ENCODE measurements at places on chromosomes 4 and X. TPM values are rescaled to one million over a fixed set of nuclear protein-coding genes. Genes with fewer than 3 reads are reported as not detected.

- H3K36me3 ChIP-seq, result no peaks in the 10 kb centered on the region
- H3K27ac ChIP-seq, result peak overlapping the region; percentile 79
- no peak overlapping the region for H3K4me3 ChIP-seq
- peaks cover 32% of the 10 kb centered on the region for H3K27me3 ChIP-seq
- peaks cover 22% of the 10 kb centered on the region for H3K4me1 ChIP-seq
Measured at GRCh38 chr4:153789741-153790499, 1.0 kb upstream of the SFRP2 start.

- H3K4me1 ChIP-seq, result no peaks in the 10 kb centered on the region
- H3K36me3 ChIP-seq, result no peaks in the 10 kb centered on the region
- H3K27ac ChIP-seq, result no peak overlapping the region
- no peak for DNase-seq
- no peak overlapping the region for H3K4me3 ChIP-seq
Measured at GRCh38 chr4:123419885-123420755, 23.5 kb downstream of the SPRY1 start.

GRCh38 chr4:165118256-165118909 lies 5.7 kb upstream of the TMEM192 start:
- no peak for DNase-seq
- no peaks in the 10 kb centered on the region for H3K4me1 ChIP-seq
- no peak overlapping the region for H3K27ac ChIP-seq

DNA sequence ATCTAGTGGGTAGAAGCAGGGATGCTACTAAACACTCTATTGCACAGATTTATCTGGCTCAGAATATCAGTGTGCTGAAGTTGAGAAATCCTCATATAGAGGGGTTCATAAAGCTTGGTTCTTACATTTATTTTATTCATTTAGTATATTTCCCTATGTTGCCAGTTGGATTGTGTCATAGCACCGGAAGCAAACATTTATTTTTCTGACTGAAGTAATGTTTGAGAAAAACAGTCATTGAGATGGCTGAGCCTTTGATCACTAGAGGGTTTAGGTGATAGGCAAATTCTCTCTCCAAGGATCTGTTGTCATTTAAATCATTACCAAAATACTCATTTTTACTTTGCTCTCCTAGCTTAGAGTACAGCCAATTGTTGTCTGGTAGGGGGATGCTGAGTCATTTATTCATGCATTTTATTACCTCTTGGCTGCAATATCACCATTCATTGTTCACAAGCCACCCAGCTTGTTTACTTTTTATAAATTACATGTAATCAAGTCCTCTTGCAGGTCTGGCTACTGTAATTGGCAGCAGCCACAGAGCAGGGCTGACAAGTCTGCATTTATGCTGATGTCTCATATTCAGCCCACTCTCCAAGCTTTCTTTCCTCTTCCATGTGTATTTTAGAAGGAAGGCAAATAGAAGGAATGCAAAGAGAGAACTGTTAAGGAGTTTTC lies 15.2 kb downstream of the GAB1 start:
- H3K36me3 ChIP-seq, result no peaks in the 10 kb centered on the region
- peaks cover 63% of the 10 kb centered on the region for H3K4me1 ChIP-seq
- H3K27me3 ChIP-seq, result no peaks in the 10 kb centered on the region

- no peak overlapping the region for H3K4me3 ChIP-seq
- no peak for DNase-seq
- H3K27me3 ChIP-seq, result no peaks in the 10 kb centered on the region
- no peak overlapping the region for H3K27ac ChIP-seq
Measured at GRCh38 chr4:144501231-144501780, 144.7 kb upstream of the HHIP start.

GRCh38 chr4:181821039-181822004 lies 421.9 kb upstream of the TENM3 start:
- H3K4me3 ChIP-seq, result no peak overlapping the region
- H3K27ac ChIP-seq, result no peak overlapping the region
- H3K27me3 ChIP-seq, result no peaks in the 10 kb centered on the region
- no peaks in the 10 kb centered on the region for H3K36me3 ChIP-seq
- no peak for DNase-seq
- no peaks in the 10 kb centered on the region for H3K4me1 ChIP-seq

DNA sequence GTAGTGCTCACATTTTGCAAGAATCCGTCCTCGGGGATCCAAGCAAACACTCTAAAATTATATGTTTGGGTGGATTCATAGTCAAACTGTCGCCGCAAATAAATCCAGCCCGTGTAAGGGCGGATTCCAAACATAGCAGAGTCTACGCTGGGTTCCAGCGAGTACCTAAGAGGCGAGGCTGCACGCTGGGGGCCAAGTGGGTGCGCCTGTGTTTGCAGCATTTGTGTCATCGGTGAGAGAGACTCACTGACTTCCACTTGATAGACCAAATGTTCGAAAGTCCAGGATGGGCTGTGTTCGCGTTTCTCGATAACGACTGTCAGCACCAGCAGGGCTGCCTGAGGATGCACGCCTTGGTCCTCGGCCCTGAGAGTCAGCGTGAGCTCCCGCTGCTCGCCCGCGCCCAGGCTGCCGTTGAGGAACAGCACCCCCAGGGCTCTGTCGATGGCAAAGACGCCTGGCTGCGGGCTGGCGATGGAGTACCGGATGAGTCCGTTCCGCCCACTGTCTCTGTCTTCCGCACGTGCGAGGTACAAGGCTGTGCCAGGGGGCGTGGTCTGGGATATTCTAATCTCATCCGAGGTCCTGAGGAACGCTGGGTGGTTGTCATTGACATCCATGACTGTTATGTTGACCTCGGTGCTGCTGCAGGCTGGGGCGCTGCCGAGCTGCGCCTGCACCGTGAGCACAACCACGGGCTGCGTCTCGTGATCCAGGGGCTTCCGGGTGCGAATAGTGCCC lies 158.7 kb downstream of the DCHS2 start:
- no peaks in the 10 kb centered on the region for H3K4me1 ChIP-seq
- no peak for DNase-seq
- no peaks in the 10 kb centered on the region for H3K36me3 ChIP-seq
- peak overlapping the region; percentile 33 for H3K4me3 ChIP-seq
- peaks cover 4% of the 10 kb centered on the region for H3K27me3 ChIP-seq
- H3K27ac ChIP-seq, result no peak overlapping the region

- peak overlapping the region; percentile 39 for H3K4me3 ChIP-seq
- H3K27me3 ChIP-seq, result peaks cover 11% of the 10 kb centered on the region
- H3K27ac ChIP-seq, result no peak overlapping the region
- H3K36me3 ChIP-seq, result no peaks in the 10 kb centered on the region
- H3K4me1 ChIP-seq, result peaks cover 6% of the 10 kb centered on the region
Measured at GRCh38 chr4:61202638-61203435, 2.7 kb downstream of the ADGRL3 start.

- no peak overlapping the region for H3K4me3 ChIP-seq
- H3K36me3 ChIP-seq, result no peaks in the 10 kb centered on the region
- DNase-seq, result no peak
- no peak overlapping the region for H3K27ac ChIP-seq
- H3K27me3 ChIP-seq, result no peaks in the 10 kb centered on the region
Measured at GRCh38 chr4:152065545-152065944, 304.7 kb upstream of the GATB start.

- no peaks in the 10 kb centered on the region for H3K27me3 ChIP-seq
- H3K27ac ChIP-seq, result no peak overlapping the region
- no peak overlapping the region for H3K4me3 ChIP-seq
- H3K36me3 ChIP-seq, result no peaks in the 10 kb centered on the region
Measured at GRCh38 chr4:184420881-184421416, 53.4 kb downstream of the IRF2 start.

DNA sequence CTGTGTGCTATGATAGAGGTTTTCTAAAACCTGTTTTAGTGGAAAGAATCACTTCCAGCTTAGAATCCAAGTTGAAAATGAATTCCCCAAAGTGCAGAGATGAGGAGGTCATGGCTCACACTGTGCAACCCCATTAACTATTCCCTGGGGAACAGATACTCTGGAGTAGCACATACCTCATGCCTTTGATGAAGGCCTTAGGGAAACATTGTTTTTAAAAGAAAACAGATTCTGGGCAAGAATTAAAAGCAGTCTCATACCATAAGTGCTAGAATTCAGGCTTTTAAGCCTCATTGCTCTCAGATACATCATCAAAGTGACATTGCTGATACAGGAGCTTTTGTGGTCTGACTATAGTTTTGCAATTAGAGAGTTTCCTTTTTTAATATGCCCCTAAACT lies 115.1 kb downstream of the NDST4 start:
- no peak overlapping the region for H3K4me3 ChIP-seq
- no peak for DNase-seq
- no peaks in the 10 kb centered on the region for H3K27me3 ChIP-seq
- no peak overlapping the region for H3K27ac ChIP-seq

GRCh38 chr4:125620066-125620860 lies 305.5 kb downstream of the FAT4 start:
- H3K4me1 ChIP-seq, result no peaks in the 10 kb centered on the region
- no peak overlapping the region for H3K4me3 ChIP-seq
- H3K27ac ChIP-seq, result no peak overlapping the region

- no peaks in the 10 kb centered on the region for H3K36me3 ChIP-seq
- no peaks in the 10 kb centered on the region for H3K27me3 ChIP-seq
- no peak for DNase-seq
Measured at GRCh38 chr4:26985873-26986272, 125.2 kb downstream of the STIM2 start.

GRCh38 chrX:71109051-71109450 lies 2.3 kb downstream of the IL2RG start:
- H3K4me3 ChIP-seq, result no peak overlapping the region
- H3K4me1 ChIP-seq, result peaks cover 6% of the 10 kb centered on the region
- DNase-seq, result no peak
- no peaks in the 10 kb centered on the region for H3K36me3 ChIP-seq

GRCh38 chr4:103307453-103308247 lies 109.5 kb upstream of the CENPE start:
- no peak overlapping the region for H3K4me3 ChIP-seq
- H3K36me3 ChIP-seq, result no peaks in the 10 kb centered on the region
- no peak for DNase-seq
- H3K27me3 ChIP-seq, result no peaks in the 10 kb centered on the region

DNA sequence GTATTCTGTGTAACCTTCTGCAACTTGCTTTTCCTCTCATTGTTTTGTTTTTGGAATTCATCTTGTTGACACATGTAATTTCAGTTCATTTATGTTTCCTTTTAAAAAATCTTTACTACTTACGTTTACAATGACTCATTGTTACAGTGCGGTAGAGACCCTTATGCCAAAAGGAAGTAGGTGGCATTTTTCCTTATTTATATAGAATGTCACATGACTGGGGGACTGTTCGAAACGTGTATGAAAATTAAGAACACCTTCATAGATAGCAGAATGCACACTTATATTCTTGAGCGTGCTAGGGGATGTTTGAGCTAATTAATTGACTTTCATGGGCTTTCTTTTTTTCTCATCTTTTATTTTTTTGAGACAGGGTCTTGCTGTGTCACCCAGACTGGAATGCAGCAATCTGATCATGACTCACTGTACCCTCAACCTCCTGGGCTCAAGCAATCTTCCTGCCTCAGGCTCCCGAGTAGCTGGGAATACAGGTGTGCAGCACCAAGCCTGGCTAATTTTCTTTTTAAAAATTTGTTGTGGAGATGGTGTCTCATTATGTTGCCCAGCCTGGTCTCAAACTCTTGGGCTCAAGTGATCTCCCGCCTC lies 7.3 kb downstream of the REPS2 start:
- no peaks in the 10 kb centered on the region for H3K27me3 ChIP-seq
- no peaks in the 10 kb centered on the region for H3K36me3 ChIP-seq
- DNase-seq, result no peak
- no peak overlapping the region for H3K4me3 ChIP-seq
- H3K27ac ChIP-seq, result no peak overlapping the region

GRCh38 chr4:165476214-165477098 lies 97.6 kb downstream of the CPE start:
- H3K27ac ChIP-seq, result peak overlapping the region; percentile 54
- H3K27me3 ChIP-seq, result no peaks in the 10 kb centered on the region
- no peak for DNase-seq
- H3K4me3 ChIP-seq, result no peak overlapping the region

DNA sequence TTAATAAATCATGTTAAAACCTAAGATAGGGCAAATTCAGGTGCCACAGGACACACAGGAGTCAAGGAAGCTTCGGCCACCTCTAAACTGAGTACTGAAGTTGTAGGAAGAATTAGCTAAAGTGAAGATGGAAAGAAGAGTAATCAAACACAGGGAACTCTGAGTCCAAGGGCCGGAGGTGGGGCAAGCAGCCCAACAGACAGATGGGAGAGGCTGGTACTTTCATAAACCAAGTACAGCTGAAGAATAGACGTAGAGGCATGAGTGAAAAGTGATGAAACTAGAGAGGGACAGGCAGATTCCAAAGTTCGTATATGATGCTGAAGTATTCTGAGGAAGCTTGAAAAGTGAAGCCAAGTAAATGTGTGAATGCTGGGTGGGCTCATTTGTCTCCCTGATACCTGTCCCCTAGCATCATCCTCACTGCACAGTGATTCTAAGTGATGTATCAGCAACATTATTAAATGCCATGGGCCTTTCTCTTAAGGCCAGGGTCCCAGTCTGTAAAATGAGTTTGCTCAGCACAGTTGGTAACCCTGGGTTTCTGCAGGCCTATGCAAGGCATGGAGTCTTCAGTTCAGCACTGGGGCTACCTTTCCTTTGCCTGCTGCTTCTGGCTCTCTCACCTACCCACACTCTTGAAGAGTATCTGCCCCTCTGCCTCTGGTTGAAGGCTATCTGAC lies 203.3 kb downstream of the NR3C2 start:
- no peaks in the 10 kb centered on the region for H3K4me1 ChIP-seq
- no peak overlapping the region for H3K27ac ChIP-seq
- DNase-seq, result no peak
- H3K36me3 ChIP-seq, result no peaks in the 10 kb centered on the region
- H3K4me3 ChIP-seq, result no peak overlapping the region

DNA sequence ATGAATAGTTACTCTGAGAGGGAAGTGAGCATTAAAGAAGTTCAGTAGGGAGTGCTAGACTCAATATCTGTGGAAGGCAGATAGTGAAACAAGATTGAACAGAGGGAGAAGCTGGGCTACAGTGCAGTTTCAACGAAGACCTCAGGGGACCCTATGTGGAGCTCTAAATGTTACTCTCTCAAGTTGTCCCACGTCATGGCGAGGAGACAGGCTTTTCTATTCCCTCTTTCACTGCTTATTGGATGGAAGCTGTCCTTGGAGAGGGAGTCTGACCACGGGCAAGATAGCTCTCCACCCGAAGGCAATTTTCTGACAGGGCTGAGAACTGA lies 42.3 kb upstream of the CCSER1 start:
- no peak overlapping the region for H3K4me3 ChIP-seq
- H3K36me3 ChIP-seq, result no peaks in the 10 kb centered on the region
- no peak for DNase-seq
- no peak overlapping the region for H3K27ac ChIP-seq
- no peaks in the 10 kb centered on the region for H3K27me3 ChIP-seq
- no peaks in the 10 kb centered on the region for H3K4me1 ChIP-seq

The NDUFC1 gene
- 57.5 TPM for total RNA-seq

The MAD2L1 gene
- total RNA-seq, result 12.0 TPM

The PCDH18 gene
- 2.1 TPM for total RNA-seq

The MAGEA12 gene
- not detected for total RNA-seq

The ZNF157 gene
- total RNA-seq, result not detected

The GATB gene
- 13.4 TPM for total RNA-seq

The ADH4 gene
- total RNA-seq, result not detected

The FAM114A1 gene
- 80.9 TPM for total RNA-seq

The CTPS2 gene
- total RNA-seq, result 9.7 TPM
